CD4-positive, alpha-beta T cell treated with Interferon gamma for 1 hour (primary cell): ENCODE measurements at places on chromosomes 2 and 18.

DNA sequence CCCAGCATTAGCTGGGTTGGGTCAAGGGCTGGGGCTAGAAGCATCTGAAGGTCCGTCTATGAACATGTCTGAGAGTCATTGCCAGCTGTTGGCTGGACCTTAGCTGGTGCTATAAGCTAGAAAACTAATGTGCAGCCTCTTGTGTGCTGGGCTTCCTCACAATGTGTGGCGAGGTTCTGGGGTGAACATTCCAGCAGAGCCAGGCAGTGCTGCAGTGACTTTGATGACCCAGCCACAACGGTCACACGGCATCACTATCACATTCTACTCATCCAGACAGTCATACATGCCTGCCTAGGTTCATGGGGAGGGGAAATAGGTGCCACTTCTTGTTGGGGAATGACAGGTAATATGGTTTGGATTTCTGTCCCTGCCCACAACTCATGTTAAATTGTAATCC lies 260.5 kb downstream of the CYP26B1 start:
- no peak for DNase-seq

GRCh38 chr18:73232933-73233332 lies 365.1 kb upstream of the NETO1 start:
- no peak for DNase-seq

- DNase-seq, result no peak
Measured at GRCh38 chr18:38948436-38948835, 1382.8 kb upstream of the CELF4 start.

DNA sequence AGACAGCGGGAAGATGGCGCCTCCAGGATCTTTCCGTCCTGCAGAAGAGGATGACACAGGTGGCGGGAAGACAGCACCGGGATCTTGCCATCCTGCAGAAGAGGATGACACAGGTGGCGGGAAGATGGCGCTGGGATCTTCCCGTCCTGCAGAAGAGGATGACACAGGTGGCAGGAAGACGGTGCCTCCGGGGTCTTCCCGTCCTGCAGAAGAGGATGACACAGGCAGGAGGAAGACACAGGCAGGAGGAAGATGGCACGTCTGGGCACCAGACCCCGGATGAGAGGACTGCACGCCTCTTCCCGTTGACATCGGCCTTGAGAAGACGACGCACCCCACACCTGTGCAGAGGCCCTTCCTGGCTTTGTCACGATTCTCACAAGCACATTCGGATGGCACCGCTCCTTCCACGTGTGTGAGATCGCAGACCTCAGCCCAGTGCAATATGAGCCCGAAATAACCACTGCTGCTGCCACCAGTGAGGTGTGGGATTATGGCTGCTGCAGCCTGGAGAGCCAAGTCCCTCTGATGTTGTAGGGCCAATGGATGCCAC lies 79.4 kb upstream of the SNTG2 start:
- no peak for DNase-seq
